Type B pancreatic cell (in vitro differentiated cells): ENCODE measurements at places on chromosomes 7 and 10. TPM values are rescaled to one million over a fixed set of nuclear protein-coding genes. Genes with fewer than 3 reads are reported as not detected.
A peak's percentile ranks its signal among the peaks of the same experiment; 100 is the strongest.

The GIMAP8 gene
- total RNA-seq: not detected in 2 replicates

The GRM3 gene
- total RNA-seq: 0.46 and 0.79 TPM in 2 replicates

- H3K36me3 ChIP-seq: no peaks in the 10 kb centered on the region
- H3K4me3 ChIP-seq: no peak overlapping the region
- no peak overlapping the region for H3K27ac ChIP-seq
- no peak for DNase-seq
Measured at GRCh38 chr10:18829259-18829658, 170.0 kb downstream of the ARL5B start.

DNA sequence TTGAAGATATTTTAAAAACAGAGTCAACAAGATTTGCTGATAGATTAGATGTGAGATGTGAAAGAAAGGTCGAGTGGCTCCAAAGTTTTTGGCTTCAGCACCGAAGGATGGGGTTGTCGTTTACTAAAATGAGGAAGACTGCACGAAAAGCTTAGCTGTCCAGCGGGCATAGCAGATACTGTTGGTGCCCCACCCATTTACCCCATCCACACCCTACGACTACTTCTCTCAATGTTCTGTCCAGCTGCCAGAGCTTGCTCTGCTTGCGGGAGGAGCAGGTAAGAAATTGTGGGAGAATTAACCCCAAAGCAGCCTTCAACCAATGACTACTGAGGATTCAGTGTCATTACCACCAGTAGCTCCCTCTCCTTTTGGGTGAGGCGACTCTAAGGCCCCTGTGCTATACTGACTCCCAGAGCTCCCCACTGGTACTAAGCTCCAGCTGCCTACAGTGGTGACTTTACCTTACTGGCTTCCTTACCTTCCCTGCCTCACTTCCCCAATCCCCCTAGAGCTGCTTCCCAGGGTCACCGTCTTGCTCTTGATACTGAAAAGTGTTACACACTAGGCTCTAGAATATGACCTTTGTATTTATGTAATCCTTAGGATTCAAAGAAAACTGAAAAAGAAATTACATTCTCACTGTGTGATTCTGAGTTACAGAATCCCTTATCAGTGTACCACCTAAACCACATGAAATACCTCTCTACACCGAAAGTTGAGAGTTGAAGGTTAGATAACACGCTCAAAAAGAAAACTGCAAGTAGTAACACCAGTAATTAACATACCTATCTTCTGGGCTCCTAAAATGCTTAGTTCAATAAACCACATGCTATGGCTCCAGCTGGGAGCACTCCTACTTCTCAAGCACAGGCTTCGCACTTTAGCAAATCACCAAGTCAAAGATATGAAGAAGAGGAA is 22.3 kb downstream of the CACUL1 start:
- peaks cover 50% of the 10 kb centered on the region for H3K4me1 ChIP-seq
- no peak for DNase-seq
- H3K27ac ChIP-seq: peak overlapping the region; percentile 19
- H3K36me3 ChIP-seq: peaks cover 4% of the 10 kb centered on the region
- H3K4me3 ChIP-seq: no peak overlapping the region

GRCh38 chr10:29881336-29881771 is 178.0 kb downstream of the JCAD start:
- no peak overlapping the region for H3K4me3 ChIP-seq
- no peak for DNase-seq
- no peak overlapping the region for H3K27ac ChIP-seq
- peaks cover 33% of the 10 kb centered on the region for H3K4me1 ChIP-seq
- no peaks in the 10 kb centered on the region for H3K36me3 ChIP-seq

GRCh38 chr7:2602406-2603043 is 29.3 kb upstream of the TTYH3 start:
- H3K27ac ChIP-seq: no peak overlapping the region
- no peaks in the 10 kb centered on the region for H3K27me3 ChIP-seq
- H3K4me3 ChIP-seq: no peak overlapping the region
- H3K36me3 ChIP-seq: peaks cover 13% of the 10 kb centered on the region
- no peak for DNase-seq

DNA sequence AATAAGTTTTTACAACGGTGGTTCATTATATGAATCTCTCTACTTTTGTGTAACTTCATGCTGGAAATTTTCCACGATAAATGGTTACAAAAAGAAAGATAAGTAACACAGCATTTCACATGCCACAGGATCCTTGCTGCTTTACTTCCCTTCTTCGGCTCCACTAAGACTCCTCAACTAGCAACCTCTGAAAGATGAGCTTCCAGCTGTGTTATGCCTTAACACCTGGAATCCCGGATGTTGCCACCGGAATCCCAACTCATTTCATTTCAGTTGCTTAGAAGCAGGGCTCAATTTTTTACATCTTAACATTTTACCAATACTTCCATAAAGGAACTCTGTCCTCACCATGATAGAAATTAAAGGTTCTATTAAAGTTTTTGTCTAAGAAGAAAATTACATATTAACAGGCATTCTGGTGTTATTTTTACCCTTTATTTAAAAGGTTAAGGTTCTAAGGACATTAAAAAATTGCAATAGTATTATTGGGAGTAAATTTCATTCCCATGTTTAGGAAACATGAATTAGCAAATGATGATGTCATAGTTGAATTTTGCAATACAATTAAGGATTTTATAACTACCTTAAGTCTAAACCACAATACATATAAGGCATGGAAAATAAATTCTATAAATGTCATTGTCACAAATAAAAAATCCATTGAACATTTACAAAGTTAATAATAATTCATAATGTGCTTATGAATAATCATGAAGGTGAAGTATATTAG is 57.1 kb upstream of the IL6 start:
- H3K36me3 ChIP-seq: no peaks in the 10 kb centered on the region
- no peaks in the 10 kb centered on the region for H3K27me3 ChIP-seq
- no peak for DNase-seq

- H3K27ac ChIP-seq: no peak overlapping the region
- DNase-seq: no peak
- peaks cover 16% of the 10 kb centered on the region for H3K4me1 ChIP-seq
- H3K27me3 ChIP-seq: no peaks in the 10 kb centered on the region
Measured at GRCh38 chr10:102702742-102703141, 11.5 kb downstream of the ARL3 start.

- H3K27me3 ChIP-seq: no peaks in the 10 kb centered on the region
- H3K4me1 ChIP-seq: peaks cover 6% of the 10 kb centered on the region
- peaks cover 5% of the 10 kb centered on the region for H3K36me3 ChIP-seq
- DNase-seq: no peak
- no peak overlapping the region for H3K27ac ChIP-seq
- no peak overlapping the region for H3K4me3 ChIP-seq
Measured at GRCh38 chr10:58373442-58373827, 11.8 kb upstream of the TFAM start.

GRCh38 chr10:112969542-112969941 is 19.5 kb downstream of the TCF7L2 start:
- no peaks in the 10 kb centered on the region for H3K27me3 ChIP-seq
- no peak overlapping the region for H3K27ac ChIP-seq
- H3K4me1 ChIP-seq: peaks cover 20% of the 10 kb centered on the region
- DNase-seq: no peak
